Fibroblast of skin of left quadriceps (primary cell): ENCODE measurements at places on chromosomes 12 and 14.
A peak's percentile ranks its signal among the peaks of the same experiment; 100 is the strongest.

DNA sequence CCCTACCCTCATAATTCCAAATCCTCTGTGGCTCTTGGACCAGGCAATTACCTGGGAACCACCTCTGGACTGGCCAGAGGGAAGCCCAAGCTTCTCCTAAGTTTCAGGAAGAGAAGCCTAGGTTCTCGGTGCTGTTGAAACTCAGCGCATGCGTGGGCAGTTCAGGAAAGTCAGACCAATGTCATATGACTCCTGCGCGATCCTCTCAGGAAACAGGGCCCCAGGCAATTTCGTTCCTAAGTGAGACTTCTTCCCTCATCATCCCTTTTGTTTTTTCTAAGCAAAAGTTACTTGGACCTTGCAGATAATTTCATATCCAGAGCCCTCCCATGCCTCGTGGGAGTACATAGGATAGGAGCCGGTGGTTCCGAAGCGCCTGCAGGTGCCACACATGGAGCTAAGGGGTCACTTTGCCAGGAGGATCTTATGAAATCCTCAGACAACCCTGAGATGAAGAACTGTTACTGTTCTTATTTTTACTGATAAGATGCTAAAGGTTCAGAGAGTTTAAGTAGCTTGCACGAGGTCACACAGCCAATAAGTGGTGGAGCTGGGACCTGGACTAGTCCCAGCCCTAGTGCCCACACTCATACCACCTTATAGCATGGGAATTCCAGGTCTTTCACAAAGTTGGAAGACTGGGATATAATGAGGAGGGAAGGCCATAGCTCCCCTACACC lies 168.2 kb downstream of the ZFP36L1 start:
- no peak for DNase-seq

DNA sequence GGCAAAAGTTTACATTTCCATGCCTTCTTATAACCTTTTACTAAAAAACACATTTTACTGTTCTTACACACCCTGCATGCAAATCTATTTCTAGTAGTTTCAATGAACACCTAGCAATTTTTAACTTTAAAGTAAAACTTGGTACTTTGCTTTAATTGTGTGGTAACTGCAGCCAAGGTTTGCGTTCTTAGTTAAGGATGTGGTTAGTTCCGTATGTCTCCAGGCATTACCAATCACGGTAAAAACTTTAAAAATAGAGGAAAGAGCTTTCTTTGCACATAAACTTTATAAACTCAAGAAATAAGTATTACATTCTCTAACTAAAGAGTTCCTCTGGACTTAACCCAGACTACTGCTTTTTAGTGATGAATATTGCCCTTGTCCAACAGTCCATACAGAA lies 795.2 kb downstream of the SLC16A7 start:
- no peak for DNase-seq

- no peak for DNase-seq
Measured at GRCh38 chr12:99453836-99454538, 193.6 kb upstream of the GARIN6 start.

GRCh38 chr14:105068818-105069217 lies 3.6 kb upstream of the GPR132 start:
- DNase-seq: no peak

DNA sequence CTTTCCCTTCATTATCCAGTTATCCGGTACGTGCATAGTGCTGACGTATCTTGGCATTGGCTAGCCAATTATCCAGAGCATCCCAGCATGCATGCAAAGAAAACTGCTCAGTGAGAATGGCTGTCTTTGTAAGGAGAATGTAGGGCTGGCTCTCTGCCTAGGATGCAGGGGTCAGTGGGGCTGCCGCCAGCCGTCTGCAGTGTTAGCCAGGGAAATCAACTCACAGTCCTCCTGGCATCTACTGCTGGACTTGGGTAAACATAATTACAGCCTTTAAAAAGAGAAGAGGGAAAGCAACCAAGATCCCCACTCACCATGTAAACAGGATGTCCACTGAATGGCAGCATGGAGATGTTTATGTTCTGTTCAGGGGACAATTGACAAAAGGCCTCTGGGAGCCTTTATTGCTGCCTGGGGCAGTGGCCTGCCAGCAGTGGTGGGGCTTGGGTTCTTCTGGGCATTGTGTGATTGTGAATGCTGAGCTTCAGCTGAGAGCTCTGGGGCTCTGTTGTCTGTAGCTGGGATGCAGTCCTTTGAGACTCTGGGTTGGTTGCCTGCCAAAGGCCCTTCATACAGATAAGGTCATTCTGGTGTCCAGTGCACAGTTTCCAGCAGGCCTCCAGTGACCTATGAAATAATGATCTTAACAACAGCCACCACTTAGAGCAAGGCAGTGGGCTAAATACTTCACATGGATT lies 121.8 kb downstream of the TBC1D30 start:
- no peak for DNase-seq

- DNase-seq: no peak
Measured at GRCh38 chr12:6928703-6929407, 1.1 kb downstream of the ATN1 start.

GRCh38 chr12:89261982-89262381 lies 90.3 kb downstream of the DUSP6 start:
- DNase-seq: no peak

DNA sequence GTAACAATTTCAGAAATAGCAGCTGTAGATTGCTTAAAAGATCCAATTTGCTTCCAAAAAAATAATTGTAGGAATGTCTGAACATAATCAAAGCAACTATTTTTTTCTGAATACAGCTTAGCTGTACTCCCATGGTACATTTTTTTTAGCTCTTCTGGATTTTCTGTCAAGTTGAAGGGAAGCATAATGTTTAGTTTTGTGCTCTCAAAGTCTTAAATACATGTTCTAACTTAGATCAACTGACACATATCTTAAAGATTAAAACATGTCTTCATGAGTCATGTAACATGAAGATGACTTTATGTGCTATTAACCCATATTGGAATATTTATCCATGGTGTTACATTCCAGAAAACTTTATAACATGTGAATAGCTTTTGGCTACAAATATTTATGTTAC lies 255.7 kb downstream of the BTG1 start:
- DNase-seq: no peak

- DNase-seq: peak; percentile 74
Measured at GRCh38 chr12:51714666-51715065, 123.6 kb downstream of the SCN8A start.

DNA sequence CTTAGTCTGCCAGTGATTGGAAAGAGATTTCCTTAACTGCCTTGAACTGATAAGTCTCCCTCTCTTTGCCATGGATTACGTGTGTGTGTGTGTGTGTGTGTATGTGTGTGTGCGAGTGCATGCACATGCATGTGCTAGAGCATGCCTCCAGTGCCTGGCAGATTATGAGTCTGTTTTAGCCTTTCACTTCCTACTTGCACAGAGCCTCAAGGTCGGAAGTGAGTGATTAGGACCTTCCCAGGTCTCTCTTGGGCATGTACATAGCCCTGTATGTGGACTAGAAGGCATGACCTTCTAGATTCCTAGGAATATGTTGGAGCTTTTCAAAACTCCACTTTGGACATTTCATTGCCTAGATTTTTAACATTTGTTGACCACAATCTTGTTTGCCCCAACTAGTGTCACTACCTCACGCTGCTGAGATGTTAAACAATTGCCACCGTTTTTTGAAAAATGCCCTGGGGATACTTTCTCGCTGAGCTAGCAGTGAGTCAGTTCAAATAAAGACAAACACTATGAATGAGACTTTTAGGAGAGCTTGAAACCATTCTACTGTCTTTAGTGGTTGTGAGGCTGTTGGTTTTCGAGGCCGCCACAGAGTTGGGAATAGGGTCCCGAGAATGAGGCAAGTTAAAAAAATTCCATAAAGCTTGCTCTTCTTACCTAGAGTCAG lies 28.2 kb downstream of the KIAA0586 start:
- DNase-seq: no peak

GRCh38 chr12:98998697-98999299 lies 353.7 kb downstream of the APAF1 start:
- peak; percentile 20 for DNase-seq

DNA sequence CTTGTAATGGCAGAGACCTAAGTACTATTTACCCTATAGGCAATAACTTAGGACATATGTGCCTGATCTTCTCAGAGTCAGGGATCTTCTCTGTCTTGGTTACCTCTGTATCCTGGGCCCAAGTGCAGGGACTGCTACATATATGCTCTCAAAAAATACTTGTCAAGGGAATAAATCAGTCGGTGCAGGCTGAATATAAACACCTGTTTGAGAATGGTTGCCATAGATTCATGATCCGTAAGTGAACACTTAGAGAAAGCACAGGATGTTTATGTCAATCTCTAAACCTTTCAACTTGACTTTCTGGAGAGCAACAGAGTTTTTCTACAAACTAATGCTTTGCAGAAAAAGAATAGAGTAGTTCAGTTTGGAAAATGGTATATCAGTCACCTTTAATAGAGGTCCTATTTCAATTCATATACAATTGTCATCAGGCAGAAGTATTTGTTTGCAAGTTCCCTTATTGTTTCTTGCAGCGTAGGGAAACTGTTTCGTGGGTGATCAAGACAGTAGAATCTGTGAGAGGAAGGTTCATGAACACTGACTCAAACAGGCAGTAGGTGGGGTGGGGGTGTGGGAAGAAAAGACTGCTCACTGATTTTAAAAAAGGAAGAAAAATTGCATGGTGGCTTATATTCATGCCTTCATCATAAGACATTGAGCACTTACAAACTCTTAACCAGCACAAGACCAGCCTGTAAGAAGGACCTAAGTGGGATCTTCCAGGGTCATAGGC lies 6.0 kb upstream of the UBE2N start:
- no peak for DNase-seq

DNA sequence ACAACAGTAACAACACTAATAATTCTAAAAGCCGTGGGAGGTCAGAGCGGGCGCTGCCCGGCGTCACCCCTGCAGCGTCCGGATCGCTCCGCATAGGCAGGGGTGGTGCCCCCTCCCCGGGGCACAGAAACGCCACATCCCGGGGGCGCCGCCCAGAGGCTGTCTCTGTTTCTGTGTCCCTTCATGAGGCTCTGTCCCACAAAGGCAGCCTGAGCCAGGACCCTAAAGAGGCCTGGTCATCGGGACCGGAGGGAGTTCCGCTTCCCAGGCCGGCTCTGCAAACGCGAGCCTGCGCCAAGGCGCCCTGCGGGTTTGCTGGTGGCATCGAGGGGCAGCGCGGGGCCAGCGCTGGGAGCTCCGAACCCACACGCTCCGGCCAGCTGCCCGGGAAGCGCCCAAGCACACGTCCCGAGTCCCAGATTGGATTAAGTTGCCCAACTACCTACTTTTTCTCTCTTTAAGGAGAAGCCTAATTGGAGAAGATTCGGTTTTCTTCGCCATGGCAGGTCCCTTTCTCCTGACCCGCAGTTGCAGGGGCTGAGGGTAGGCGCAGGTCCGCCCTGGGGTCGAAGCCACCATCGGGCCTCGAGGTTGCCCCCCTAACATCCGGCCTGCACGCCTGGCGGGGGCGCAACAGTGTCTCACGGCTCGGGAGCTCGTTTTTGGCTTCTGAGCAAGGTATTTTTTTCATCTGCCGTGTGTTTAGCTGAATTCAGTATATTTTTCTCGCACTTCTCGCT lies 421.7 kb downstream of the VRK1 start:
- no peak for DNase-seq
